ENCODE measurements at places on chromosomes 11 and 22. TPM values are rescaled to one million over a fixed set of nuclear protein-coding genes. Genes with fewer than 3 reads are reported as not detected.

GRCh38 chr11:93524858-93525257 lies 18.3 kb downstream of the SMCO4 start:
- H3K4me1 ChIP-seq, result no peaks in the 10 kb centered on the region
- H3K27me3 ChIP-seq, result no peaks in the 10 kb centered on the region
- H3K36me3 ChIP-seq, result no peaks in the 10 kb centered on the region
- no peak overlapping the region for H3K4me3 ChIP-seq
- DNase-seq, result no peak

DNA sequence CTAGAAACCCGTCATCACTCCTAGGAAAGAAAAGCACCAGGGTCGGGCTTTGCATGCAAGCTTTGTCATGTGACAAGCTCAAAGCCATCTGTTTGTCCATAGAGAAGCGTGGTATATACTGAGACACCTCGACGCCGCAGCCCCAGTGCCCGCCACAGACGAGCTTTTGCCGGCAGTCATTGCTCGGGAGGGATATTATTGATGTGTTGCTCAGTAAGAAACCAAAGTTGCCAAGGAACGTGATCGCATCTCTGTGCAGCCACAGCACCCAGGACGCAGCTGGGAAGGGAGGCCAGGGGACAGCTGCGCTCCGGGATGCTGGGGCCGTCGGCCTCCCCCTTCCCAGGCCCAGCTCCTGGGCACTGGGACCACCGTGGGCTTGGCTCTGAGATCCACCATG lies 89.5 kb upstream of the KCNQ1OT1 start:
- H3K4me3 ChIP-seq, result no peak overlapping the region
- H3K36me3 ChIP-seq, result no peaks in the 10 kb centered on the region
- H3K4me1 ChIP-seq, result no peaks in the 10 kb centered on the region
- H3K27ac ChIP-seq, result no peak overlapping the region

- H3K27ac ChIP-seq, result no peak overlapping the region
- H3K4me1 ChIP-seq, result no peaks in the 10 kb centered on the region
- H3K36me3 ChIP-seq, result no peaks in the 10 kb centered on the region
- peak; percentile 67 for DNase-seq
- H3K27me3 ChIP-seq, result no peaks in the 10 kb centered on the region
- H3K4me3 ChIP-seq, result no peak overlapping the region
Measured at GRCh38 chr11:19553683-19554333, 158.8 kb upstream of the NAV2 start.

GRCh38 chr11:111785886-111786412 lies 19.8 kb upstream of the PPP2R1B start:
- H3K4me1 ChIP-seq, result no peaks in the 10 kb centered on the region
- no peaks in the 10 kb centered on the region for H3K36me3 ChIP-seq
- no peak overlapping the region for H3K27ac ChIP-seq
- no peak for DNase-seq

GRCh38 chr22:39028281-39028680 lies 7.4 kb downstream of the APOBEC3D start:
- no peak overlapping the region for H3K27ac ChIP-seq
- no peaks in the 10 kb centered on the region for H3K36me3 ChIP-seq
- no peak overlapping the region for H3K4me3 ChIP-seq
- no peak for DNase-seq

DNA sequence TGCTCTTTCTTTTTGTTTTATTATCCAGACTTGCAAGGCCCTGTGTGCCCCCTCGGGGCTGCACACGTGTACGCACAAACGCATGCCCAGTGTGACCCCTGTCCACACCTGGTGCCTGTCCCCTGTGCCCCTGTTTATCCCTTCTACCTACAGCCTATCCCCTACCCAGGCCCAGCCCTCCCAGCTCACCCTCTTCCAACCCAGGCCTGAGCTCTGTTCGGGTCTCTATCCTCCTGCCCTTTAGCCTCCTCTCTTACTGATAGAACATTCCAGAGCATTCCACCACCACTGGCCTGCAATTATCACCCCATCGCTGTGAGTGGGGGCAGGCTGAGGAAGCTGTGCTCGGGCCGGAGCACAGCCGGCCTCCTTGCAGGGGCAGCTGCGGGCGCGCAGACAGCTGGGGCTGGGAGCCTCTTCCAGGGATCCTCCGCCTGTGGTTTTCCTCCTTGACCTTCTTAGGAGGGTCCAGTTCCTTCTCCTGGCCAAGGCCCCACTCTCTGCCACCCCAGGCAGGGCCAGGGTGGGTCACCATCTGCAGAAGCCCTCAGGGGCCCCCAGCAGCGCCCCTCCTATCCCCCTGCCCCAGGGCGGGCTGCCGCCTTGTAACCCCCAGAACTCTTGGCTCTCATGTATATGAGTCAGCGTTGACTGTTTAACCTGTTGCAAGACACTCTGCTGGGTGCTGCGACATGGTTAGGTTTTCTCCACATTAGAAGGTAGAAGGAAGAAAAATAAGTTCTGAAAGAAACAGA lies 41.8 kb upstream of the KCNQ1OT1 start:
- no peaks in the 10 kb centered on the region for H3K27me3 ChIP-seq
- H3K27ac ChIP-seq, result peak overlapping the region; percentile 68
- peak; percentile 56 for DNase-seq
- H3K4me3 ChIP-seq, result no peak overlapping the region

- DNase-seq, result no peak
- H3K36me3 ChIP-seq, result no peaks in the 10 kb centered on the region
- H3K27me3 ChIP-seq, result no peaks in the 10 kb centered on the region
- no peak overlapping the region for H3K4me3 ChIP-seq
- H3K27ac ChIP-seq, result no peak overlapping the region
Measured at GRCh38 chr11:120780239-120780638, 243.7 kb upstream of the TBCEL start.

GRCh38 chr22:48517039-48518030 lies 1310.3 kb downstream of the BRD1 start:
- no peak overlapping the region for H3K27ac ChIP-seq
- H3K27me3 ChIP-seq, result no peaks in the 10 kb centered on the region
- no peak for DNase-seq
- no peaks in the 10 kb centered on the region for H3K4me1 ChIP-seq

GRCh38 chr11:84830372-84830771 lies 796.8 kb downstream of the DLG2 start:
- no peaks in the 10 kb centered on the region for H3K27me3 ChIP-seq
- DNase-seq, result no peak
- no peak overlapping the region for H3K4me3 ChIP-seq
- no peaks in the 10 kb centered on the region for H3K4me1 ChIP-seq

Gene ASCL2
- 1.6 TPM for total RNA-seq

Gene OR4A16
- not detected for total RNA-seq

Gene TBX10
- not detected for total RNA-seq

Gene KDM4E
- total RNA-seq, result not detected

Gene SCUBE2
- 66.8 TPM for total RNA-seq

Gene CRACR2B
- 2.9 TPM for total RNA-seq

Measured in uterus (tissue), 4 donors.